CD4-positive, alpha-beta T cell (primary cell): ENCODE measurements at places on chromosomes 6 and 20.

DNA sequence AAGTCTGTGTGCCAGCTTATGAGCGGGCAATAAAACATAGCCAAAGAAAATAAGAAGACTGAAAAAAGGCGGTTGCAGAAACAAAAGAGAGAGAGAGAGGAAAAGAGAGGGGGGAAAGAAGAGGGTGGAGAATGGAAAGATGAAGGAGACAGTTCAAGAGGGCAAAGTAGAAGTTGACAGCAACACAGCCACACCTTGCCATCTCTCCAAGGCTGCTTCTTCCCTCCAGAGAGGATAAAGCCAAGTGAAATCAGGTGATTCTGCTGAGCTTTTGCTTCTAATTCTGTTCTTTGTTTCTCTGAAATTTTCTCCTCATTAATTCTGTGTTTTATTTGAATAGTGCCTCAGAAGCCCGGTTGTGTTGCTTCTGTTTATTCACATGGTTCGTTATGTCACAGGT is 48.5 kb downstream of the PTPRK start:
- no peak overlapping the region for H3K27ac ChIP-seq
- H3K4me1 ChIP-seq: no peaks in the 10 kb centered on the region
- H3K4me3 ChIP-seq: no peak overlapping the region
- H3K36me3 ChIP-seq: no peaks in the 10 kb centered on the region
- no peaks in the 10 kb centered on the region for H3K27me3 ChIP-seq

GRCh38 chr6:145241039-145241438 is 494.3 kb downstream of the EPM2A start:
- H3K36me3 ChIP-seq: no peaks in the 10 kb centered on the region
- no peaks in the 10 kb centered on the region for H3K4me1 ChIP-seq
- no peaks in the 10 kb centered on the region for H3K27me3 ChIP-seq
- DNase-seq: no peak
- H3K4me3 ChIP-seq: no peak overlapping the region

DNA sequence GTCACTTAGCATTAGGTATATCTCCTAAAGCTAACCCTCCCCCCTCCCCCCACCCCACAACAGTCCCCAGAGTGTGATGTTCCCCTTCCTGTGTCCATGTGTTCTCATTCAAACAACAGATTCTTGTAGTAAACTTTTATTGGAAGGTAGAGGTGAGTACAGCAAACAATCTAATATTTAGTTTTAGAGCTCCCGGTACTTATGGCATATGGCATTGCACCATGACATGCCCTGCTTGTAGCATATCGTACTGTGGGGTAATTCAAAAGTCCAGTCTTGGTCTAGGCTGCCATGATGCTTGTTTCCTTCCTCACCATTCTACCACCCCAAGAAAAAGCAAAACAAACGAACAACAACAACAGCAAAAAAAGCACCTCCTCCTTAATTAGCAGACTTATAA is 289.5 kb downstream of the ZNF217 start:
- DNase-seq: no peak
- no peaks in the 10 kb centered on the region for H3K36me3 ChIP-seq
- H3K27me3 ChIP-seq: no peaks in the 10 kb centered on the region
- H3K27ac ChIP-seq: no peak overlapping the region

GRCh38 chr6:39834278-39834677 is 42.1 kb downstream of the DAAM2 start:
- no peak for DNase-seq
- no peaks in the 10 kb centered on the region for H3K36me3 ChIP-seq
- no peak overlapping the region for H3K27ac ChIP-seq
- H3K4me3 ChIP-seq: no peak overlapping the region

DNA sequence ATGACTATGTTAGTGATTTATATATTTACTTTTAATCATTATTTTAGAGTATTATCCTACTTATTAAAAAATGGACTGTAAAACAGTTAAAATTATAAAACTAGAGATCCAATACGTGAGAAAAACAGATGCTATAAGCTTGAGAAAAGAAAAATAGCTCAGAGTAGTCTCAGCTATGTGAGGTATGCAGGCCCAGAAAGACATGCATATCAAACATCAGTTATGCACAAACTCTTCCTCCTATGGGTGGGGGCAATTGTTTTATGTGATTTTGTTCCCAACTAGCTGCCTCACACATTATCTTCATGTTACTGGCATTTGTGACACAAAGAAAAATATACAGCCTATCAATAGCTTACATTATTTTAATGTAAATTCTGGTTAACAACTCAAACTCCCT is 28.8 kb downstream of the RARS2 start:
- peaks cover 61% of the 10 kb centered on the region for H3K36me3 ChIP-seq
- H3K4me3 ChIP-seq: no peak overlapping the region
- H3K4me1 ChIP-seq: no peaks in the 10 kb centered on the region
- H3K27me3 ChIP-seq: no peaks in the 10 kb centered on the region

DNA sequence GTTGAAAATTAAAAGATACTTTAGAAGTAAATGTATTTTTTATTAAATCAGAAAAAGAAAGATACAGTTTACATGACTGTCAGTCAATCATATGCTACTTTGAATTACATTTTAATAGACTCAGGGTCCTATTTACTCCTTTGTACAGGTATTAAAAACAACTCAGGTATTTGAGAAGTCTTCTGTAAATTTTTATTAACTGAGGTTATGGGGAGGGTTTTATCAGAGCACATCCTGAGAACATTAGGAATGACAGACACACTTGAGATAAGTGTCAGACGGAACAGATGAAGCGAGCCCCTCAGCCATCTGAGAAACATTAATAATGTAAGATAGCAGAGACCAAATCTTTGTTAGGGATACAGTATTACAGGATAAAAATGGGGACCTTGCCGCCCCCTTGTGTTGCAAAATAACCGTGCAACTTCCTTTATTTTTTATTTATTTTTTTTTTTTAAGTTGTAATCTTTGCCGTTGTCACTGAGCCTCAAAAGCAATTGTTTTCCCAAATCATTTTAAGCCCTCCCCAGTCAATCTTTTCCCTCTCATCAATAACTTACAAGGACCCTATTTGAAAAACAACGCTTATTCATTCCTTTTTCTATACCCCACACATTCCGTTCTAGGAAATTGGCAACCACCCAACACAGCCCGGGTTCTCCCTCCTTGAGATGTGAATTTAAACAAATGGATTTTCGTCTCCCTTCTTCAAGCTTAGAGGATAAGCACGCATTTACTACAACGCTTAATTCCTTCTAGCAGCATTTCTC is 126.7 kb downstream of the BCAS1 start:
- no peaks in the 10 kb centered on the region for H3K36me3 ChIP-seq
- H3K27me3 ChIP-seq: no peaks in the 10 kb centered on the region
- peaks cover 19% of the 10 kb centered on the region for H3K4me1 ChIP-seq
- no peak overlapping the region for H3K27ac ChIP-seq
- H3K4me3 ChIP-seq: no peak overlapping the region
- DNase-seq: no peak

DNA sequence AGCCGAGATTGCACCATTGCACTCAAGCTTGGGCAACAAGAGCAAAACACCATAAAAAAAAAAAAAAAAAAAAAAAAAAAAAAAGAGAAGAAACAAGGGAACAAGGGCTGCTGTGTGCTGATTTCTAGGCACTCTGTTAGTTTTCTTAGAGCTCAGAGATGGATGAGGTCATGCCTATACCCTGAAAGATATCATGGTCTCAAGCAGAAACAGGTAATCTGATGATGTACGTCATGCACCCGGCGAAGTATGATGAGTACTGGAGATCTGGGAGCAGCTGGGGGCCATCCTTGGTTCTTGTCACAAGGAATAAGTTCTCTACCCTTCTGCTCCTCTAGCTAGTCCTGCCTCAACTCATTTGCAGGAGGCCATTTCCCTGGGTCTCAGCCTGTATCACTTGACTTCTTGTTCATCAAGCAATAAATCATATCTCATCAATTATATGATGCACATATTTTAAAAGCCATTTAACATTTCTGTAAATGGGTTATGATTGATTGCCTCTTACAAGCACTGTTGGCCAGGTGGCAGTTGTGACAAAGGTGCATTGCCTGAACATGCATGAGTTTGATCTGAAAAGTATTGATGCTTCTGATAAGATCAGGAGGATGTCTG is 517.2 kb downstream of the DHX35 start:
- H3K27ac ChIP-seq: no peak overlapping the region
- no peak overlapping the region for H3K4me3 ChIP-seq
- H3K36me3 ChIP-seq: no peaks in the 10 kb centered on the region
- no peaks in the 10 kb centered on the region for H3K4me1 ChIP-seq
- DNase-seq: no peak

DNA sequence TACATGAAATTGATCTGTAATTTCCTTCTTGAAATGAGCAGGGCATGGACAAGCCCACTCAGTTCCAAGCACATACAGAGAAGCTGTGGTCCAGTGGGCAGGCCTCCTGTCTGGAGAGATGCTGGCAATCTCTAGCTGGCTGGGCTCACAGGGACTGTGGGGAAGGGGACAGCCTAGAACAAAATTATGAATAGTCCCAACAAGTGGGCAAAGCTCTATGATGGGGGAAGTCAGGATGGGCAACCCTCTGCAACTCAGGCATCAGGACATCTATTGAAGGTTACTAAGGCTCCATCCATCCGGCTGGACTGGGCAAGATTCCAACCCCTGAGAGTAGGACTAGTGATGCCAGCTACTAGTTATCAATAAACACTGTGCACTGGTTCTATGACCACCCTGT is 40.9 kb downstream of the TRERF1 start:
- DNase-seq: no peak
- peaks cover 17% of the 10 kb centered on the region for H3K4me1 ChIP-seq
- H3K27ac ChIP-seq: no peak overlapping the region
- H3K27me3 ChIP-seq: no peaks in the 10 kb centered on the region
- H3K4me3 ChIP-seq: no peak overlapping the region

DNA sequence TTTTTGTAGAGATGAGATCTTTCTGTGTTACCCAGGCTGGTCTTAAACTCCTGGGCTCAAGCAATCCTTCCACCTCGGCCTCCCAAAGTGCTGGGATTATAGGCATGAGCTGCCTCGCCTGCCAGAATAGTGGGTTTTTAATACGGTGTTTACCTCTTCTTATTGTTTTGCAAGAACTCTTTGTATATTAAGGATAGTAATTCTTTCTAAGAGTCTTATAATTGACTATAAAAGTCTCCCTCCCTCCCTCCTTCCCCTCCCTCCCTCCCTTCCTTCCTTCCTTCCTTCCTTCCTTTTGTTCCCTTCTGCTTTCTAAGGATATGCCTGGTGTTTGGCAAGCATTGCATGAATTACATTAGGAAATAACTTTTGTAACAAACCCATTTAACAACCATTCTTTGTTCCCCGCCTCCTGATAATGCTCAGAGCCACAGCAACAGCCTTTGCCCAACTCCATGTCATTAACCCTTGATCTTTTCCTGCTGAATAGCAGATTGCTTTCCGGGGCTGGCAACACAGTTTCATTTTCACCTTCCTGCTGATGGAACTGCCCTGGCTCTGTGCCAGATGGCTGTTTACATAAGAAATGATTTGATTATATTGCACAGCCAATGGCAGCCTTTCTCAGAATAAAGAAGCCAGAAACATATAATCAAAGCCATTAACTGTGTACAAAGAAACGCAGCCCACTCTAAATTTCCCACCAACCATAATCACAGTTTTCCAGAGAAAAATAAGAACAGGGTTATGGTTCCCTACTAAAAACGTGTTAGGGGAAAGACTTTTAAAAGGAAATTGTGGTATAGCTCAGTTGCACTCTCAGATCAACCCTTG is 143.7 kb upstream of the PTPN1 start:
- no peak overlapping the region for H3K4me3 ChIP-seq
- H3K27ac ChIP-seq: no peak overlapping the region
- H3K4me1 ChIP-seq: peaks cover 6% of the 10 kb centered on the region
- H3K36me3 ChIP-seq: no peaks in the 10 kb centered on the region
- DNase-seq: peak; percentile 42

- H3K36me3 ChIP-seq: peaks cover 25% of the 10 kb centered on the region
- no peaks in the 10 kb centered on the region for H3K27me3 ChIP-seq
- no peak overlapping the region for H3K27ac ChIP-seq
Observed at GRCh38 chr20:41058674-41059635, 30.3 kb downstream of the TOP1 start.

- DNase-seq: no peak
- no peaks in the 10 kb centered on the region for H3K27me3 ChIP-seq
- no peak overlapping the region for H3K4me3 ChIP-seq
- H3K27ac ChIP-seq: no peak overlapping the region
Observed at GRCh38 chr6:42129360-42129676, 13.1 kb downstream of the C6orf132 start.

DNA sequence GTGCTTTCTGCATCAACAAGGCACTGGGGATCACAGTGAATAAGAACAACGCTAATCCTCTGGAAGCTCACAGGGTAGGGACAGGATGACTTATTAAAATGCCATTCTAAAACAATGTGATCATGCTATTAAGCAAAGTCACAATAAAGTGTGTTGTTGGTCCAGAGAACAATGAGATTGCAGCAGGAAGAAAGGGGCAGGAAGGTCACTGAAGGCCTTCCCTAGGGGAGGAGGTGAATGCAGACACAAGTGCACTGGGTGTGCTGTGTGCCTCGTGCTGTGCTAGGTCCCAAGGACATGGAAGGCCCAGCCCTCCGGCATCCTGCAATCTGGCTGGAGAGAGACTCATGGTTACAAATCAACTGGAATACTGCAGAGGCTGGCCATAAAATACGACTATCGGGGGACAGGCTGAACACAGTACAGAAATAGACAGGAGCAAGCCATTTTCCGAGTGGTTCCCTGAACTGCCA is 55.7 kb downstream of the LYRM4 start:
- H3K27me3 ChIP-seq: no peaks in the 10 kb centered on the region
- H3K4me1 ChIP-seq: no peaks in the 10 kb centered on the region
- no peak overlapping the region for H3K27ac ChIP-seq
- no peak for DNase-seq

GRCh38 chr6:163630572-163630971 is 216.1 kb downstream of the QKI start:
- H3K27ac ChIP-seq: no peak overlapping the region
- no peaks in the 10 kb centered on the region for H3K36me3 ChIP-seq
- peaks cover 14% of the 10 kb centered on the region for H3K27me3 ChIP-seq
- no peak for DNase-seq
- no peak overlapping the region for H3K4me3 ChIP-seq

- no peak for DNase-seq
- H3K27ac ChIP-seq: no peak overlapping the region
- H3K27me3 ChIP-seq: no peaks in the 10 kb centered on the region
- H3K36me3 ChIP-seq: peaks cover 23% of the 10 kb centered on the region
- H3K4me1 ChIP-seq: no peaks in the 10 kb centered on the region
Observed at GRCh38 chr20:13819885-13820645, 35.2 kb downstream of the NDUFAF5 start.

DNA sequence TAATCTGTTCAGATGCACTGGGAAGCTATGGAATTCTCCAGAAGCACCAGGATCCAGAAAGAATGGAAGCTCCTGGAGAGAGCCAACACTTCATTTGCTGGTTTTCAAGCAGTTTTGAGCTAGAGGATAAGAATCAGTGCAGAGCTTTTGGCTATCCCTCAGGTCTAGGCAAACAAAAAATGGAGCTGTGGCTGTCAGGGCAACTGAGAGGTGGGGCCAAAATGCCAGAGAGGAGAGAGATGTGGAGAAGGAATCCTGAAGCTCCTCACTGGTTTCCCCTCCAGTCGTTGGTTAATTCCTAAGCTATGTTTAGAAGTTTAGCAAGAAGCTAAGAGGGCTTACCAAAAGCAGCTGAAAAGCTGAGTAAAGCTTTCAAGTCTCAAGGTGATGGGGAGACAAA is 294.2 kb upstream of the JARID2 start:
- no peak for DNase-seq
- H3K27me3 ChIP-seq: no peaks in the 10 kb centered on the region
- H3K36me3 ChIP-seq: no peaks in the 10 kb centered on the region
- H3K4me3 ChIP-seq: no peak overlapping the region
- no peaks in the 10 kb centered on the region for H3K4me1 ChIP-seq
- no peak overlapping the region for H3K27ac ChIP-seq
